Choroid plexus epithelial cell (primary cell): ENCODE measurements at places on chromosomes 4 and X.

GRCh38 chr4:986428-986878, 391 bp upstream of the IDUA start:
- no peak for DNase-seq

DNA sequence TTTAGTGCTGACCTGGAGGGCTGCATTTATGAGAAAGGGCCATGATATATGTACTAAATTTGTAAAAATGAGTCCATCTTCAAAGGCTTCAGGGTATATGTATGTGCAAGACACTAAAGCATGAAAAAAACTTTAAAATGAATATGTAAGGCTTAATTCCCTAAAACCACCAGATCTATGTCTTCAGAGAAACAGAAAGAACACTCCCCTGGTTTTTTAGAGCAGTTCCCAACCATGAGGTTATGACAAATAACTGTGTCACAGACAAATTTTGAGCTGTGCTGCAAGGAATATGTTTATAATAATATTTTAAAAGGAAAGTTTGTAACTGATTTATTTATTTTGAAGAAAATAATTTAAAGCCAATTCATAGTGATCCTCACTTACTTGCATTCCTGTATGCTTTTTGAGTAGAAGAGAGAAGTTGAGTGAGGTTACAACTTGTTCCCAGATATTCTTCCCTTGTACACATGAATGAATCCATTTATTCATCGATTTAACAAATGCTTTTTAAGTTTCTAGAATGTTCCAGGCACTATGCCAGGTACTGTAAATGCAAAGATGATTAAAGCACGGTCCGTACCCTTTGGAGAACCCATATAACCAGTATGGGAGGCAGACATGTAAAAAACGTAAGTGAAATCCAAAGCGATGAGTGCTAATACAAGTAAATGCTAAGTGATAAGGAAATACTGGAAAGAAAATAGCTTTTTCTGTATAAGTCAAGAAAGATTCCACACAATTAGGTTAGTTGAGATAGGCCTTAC, 295.2 kb upstream of the DIAPH2 start:
- DNase-seq = peak; percentile 34

GRCh38 chrX:75957107-75957610, 172.1 kb upstream of the MAGEE2 start:
- DNase-seq = no peak

DNA sequence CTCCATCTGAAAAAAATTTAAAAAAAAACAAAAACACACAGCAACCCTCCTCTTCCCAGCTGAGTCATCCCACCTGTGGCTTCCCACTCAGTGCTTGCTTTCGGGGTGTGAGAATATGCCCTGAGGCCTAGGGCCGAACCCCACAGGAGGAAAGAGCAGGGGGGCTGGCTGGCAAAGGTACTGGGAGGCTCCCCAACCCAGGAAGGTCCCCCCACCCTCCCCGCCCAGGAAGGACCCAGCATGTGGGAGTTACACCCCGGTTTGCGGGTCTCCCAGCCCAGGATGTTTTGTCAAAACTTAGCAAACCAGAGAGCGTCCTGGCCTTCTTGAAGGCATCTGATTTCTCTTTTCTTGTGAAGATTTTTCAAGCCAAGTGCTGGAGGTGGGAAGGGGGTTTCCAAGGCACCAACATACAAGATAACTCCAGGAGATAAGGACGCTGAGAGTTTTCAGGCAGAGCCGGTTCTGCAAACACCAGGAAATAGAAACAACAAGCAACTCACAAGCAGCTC, 25.7 kb upstream of the CSF2RA start:
- peak; percentile 9 for DNase-seq

- DNase-seq = no peak
Observed at GRCh38 chr4:121923306-121923705, 28.6 kb downstream of the TRPC3 start.

- DNase-seq = peak; percentile 19
Observed at GRCh38 chr4:118994030-118994429, 105.4 kb downstream of the SYNPO2 start.

GRCh38 chr4:18419780-18420179, 398.2 kb upstream of the LCORL start:
- DNase-seq = no peak

GRCh38 chr4:25123236-25123635, 37.0 kb downstream of the SEPSECS start:
- DNase-seq = no peak
